ENCODE measurements at places on chromosomes 13 and 19.
A peak's percentile ranks its signal among the peaks of the same experiment; 100 is the strongest.

DNA sequence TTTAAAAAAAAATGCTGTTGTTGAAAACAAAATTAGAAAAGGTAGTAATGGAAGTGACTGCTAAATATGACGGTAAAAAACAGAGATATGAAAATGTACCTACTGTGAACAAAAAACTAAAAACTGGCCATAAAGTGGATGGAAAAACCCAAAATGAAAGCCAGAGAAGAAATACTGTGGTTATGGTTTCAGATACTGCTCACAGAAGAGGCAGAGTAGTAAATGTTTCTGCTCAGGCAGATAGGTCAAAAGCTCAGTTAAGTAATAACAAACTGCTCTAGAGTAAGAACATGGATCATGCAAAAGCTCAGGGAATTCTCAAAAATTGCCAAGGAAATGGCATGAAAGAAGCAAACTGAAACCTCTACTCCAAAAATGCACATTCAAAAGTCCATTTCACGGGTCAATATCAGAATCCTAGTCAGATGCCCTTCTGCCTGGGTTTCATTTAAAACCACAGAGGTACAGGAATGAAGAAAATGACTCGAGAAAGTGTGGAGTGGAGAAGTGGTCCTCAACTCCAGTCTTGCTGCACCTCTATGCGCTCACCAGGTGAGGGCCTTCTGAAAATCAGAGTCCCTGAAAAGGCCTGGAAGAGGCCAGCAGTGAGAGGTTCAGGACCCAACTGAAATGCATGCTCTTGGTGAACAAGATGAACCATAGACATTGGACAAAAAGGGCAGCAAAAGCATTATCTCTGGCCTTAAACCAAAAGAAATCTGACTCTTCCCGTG is 315.0 kb upstream of the SPRY2 start:
- DNase-seq = peak; percentile 1

- peak; percentile 14 for DNase-seq
Observed at GRCh38 chr13:95153647-95154412, 147.4 kb downstream of the ABCC4 start.

GRCh38 chr19:13819238-13819637 is 24.0 kb downstream of the ZSWIM4 start:
- no peak for DNase-seq

GRCh38 chr13:114068656-114069318 is 63.6 kb downstream of the RASA3 start:
- no peak for DNase-seq

GRCh38 chr19:11704626-11705025 is 34.1 kb downstream of the ZNF823 start:
- no peak for DNase-seq
